ENCODE measurements at places on chromosomes 16 and 17.

- DNase-seq, result no peak
Observed at GRCh38 chr17:41406205-41406604, 8.8 kb upstream of the KRT31 start.

DNA sequence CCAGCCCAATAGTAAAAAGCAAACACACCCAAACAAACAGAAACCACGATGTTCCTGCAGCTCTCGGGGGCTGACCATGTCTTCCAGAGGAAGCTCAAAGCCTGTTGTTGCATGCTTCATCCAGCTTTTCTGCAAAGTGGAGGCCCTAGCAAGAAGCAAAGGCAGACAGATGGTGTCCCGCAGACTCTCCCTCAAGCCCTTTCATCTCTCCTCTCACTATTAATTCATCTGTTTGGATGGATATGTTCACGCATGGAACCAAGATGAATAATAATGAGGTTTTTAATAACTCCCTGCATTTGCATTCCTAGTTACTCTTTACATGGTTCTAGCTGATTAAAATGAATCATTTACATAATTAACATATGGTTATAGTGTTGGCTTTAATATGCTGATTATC lies 36.6 kb downstream of the RBFOX1 start:
- DNase-seq, result no peak

DNA sequence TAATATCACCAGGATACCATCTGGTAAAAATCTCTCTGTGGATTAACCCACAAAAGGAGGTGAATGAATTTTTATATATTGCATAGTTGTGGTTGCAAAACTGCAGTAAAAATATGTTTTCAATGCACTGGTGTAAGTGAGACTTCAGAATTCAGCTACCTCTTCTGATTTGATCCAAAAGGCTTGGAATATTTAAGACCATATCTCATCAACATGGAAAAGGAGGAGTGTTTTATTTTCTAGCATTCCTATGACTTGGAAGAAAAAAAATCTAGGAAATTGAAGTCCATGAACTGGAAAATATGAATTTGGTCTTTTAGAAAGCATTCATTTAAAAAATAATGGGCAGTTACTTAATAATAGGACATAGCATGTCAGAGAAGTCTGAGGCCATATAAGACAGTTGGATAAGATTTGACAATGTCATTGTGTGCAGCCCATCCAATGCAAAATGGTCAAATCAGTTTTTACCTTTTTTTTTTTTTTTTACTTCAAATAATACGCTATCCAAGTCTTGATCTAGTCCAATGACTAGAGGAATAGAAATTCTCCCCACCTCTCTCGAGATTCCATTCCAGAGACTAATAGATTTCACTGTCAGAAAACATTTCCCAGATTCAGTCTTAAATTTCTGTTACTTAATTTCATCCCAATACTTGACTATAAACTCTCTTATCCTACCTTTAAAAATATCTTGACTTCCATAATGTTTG lies 364.9 kb upstream of the PMFBP1 start:
- DNase-seq, result no peak

GRCh38 chr17:4530799-4531730 lies 24.1 kb downstream of the MYBBP1A start:
- no peak for DNase-seq

DNA sequence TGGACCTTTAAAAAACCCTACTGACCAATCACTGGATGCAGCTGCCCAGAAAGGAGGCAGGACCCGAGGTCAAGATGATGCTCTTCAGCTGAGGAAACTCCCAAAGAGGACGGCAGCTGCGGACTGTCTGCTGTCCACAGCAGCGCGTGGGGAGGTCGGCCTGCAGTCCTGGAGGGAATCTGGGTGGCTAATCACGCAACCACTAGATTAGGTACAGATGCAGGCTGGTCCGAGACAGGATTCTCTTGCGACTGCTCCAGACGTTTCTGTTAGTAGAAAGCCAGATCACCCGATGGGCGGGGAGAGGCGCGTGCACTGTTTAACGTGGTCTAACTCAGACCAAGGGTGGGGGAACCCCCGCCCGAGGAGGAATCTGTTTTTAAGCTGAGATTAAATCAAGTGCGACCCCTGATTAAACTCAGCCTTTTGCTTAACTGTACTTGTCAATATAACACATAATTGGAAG lies 8.8 kb downstream of the CTRB2 start:
- no peak for DNase-seq

- no peak for DNase-seq
Observed at GRCh38 chr17:21278450-21279197, 5.9 kb upstream of the MAP2K3 start.

DNA sequence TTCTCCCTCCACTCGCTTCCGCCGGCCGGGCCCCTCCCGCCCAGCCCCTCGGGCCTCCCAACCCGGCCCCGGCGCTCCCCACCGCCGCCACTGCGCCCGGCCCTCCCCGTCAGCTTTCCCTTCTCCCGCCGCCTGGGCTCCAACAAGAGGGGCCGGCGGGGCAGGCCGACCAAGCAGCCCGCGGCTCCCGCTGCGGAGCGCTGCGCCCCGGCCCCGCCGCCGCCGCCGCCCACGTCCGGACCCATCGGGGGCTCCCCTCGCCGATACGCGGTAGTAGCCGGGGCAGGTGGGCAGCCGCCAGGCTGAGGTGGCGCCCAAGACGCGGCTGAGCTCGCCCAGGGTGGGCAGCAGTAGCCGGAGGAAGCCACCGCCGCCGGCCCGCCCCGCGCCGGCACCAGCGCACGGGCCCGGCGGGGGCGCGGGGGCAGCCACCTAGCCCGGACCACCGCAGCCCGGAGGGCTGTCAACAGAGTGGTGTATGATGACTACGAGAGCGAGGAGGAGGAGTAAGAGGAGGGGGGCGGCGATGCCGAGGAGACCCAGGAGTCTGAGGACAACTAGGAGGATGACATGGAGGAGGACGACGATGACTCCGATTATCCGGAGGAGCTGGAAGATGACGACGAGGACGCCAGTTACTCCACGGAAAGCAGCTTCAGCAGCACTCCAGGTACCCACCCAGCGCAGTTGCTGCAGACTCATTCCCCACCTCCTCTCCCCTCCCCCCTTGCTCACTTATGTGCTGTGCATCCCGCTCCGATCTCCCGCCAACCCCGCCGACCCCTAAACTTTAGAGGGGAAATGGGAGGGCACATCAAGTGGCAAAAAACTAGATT lies 498 bp downstream of the LRRC37B start:
- DNase-seq, result peak; percentile 5

- DNase-seq, result no peak
Observed at GRCh38 chr16:80804056-80804525, 307 bp downstream of the CDYL2 start.

DNA sequence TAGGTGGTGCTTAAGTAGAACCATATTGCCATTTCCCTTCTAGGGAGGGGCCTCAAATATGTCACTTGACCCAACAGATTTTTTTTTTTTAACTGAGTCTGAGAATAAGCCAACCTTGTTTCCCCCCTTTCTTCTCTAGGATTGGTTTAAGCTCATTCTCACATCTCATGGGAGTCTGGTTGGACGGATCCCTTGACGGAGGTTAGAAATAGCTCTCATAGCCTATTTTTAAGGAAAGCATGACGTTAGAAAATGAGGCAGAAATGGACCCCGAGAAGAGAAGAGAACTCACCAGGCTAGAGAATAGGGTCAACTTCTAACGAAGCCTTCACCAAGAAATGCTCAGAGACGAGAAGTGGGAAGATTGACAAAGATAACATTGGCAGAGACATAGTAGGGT lies 95.1 kb upstream of the ZFHX3 start:
- no peak for DNase-seq

GRCh38 chr17:35021520-35022380 lies 41.4 kb downstream of the LIG3 start:
- no peak for DNase-seq

- peak; percentile 84 for DNase-seq
Observed at GRCh38 chr16:69565671-69566239, at the start of gene NFAT5. Gene NFAT5 (plus strand): TSS chr16:69565966. CDS start chr16:69566302, 336 bp downstream.

DNA sequence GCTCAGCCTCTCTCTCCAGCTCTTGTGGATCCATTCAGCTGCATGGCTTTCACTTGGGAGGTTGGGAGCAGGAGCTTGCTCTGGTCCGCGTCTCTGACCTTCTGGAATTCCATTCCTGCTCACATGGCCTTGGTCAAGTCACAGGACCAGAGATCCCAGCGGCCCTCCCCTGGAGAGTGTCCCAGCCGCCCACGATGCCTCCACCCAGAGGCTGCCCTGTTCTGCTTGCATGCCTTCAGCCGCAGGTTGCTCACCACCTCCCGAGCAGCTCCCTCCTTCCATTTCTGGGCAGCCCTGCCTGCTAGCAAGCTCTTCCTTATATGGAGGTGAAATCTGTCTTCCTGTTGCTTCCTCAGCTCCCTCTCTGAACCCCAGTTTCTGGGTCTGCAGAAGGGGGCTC lies 32.6 kb downstream of the RAI1 start:
- no peak for DNase-seq
